Midbrain (tissue), 1 donor: ENCODE measurements at places on chromosomes 2 and 18.

GRCh38 chr2:192953116-192953515, 758.4 kb upstream of the TMEFF2 start:
- DNase-seq, result no peak

DNA sequence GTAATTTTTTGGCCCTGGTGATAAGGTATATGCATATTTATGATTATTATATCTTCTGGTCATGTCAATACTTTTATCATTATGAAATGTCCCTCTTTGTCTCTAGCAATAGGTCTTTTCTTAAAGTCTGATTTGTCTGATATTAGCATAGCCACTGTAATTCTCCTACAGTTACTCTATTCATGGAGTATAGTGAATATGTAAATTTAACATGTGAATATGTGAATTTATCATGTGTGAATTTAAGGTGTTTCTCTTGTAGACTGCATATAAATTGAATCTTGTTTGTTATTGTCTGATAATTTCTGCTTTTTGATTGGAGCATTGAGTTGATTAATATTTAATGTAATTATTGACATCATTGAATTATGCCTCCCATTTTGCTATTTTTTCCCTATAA, 259.4 kb downstream of the HRH4 start:
- no peak for DNase-seq

DNA sequence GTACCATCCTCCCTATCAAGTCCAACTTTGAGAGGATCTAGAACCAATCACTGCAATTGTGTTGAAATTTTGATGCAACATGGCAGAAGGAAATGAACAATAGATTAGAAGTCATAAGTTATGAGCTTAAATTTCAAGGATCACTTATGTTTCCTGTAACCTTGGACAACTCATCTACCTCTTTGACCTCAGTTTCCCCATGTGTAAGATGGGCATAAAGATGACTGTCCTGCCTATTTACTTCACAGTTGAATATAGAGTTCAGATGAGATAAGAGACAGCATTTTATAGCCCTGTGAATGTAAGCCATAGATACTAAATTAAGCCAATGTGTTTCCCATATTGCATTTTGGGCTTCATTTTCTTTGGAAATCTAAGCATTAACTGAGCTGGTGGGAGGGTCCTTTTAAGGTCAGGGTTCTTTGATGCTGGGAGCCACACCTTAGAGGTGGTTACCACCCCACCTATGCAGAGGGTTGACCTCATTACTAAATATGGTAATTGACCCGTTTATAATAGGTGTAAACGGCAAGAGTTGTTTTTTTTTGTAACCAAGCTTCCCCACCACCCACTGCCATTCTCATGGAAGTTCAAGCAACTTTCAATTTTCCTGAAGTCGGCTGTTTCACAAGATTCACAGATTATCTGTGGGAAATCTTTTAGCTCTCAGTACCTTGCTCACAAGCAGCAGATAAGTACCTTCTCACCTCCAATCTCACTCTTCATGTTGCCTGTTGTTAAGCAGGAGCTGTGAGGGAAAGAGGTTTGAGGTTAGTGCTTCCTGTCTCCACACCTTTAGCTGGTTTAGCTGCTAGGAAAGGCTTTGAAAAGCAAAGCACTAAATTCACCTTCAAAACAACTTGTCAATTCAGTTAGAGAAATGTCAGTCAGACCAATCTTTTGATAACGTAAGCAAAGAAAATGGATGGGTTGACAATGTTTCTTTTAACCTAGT, 13.3 kb downstream of the CD28 start:
- DNase-seq, result no peak

- DNase-seq, result peak; percentile 23
Measured at GRCh38 chr18:74819433-74820059, 221.9 kb downstream of the ZNF407 start.

GRCh38 chr2:196479350-196479749, 160.2 kb upstream of the CCDC150 start:
- DNase-seq, result no peak
